ENCODE measurements at places on chromosomes 16 and 17.

GRCh38 chr17:81157848-81158687 lies 7.2 kb upstream of the PVALEF start:
- DNase-seq, result no peak

DNA sequence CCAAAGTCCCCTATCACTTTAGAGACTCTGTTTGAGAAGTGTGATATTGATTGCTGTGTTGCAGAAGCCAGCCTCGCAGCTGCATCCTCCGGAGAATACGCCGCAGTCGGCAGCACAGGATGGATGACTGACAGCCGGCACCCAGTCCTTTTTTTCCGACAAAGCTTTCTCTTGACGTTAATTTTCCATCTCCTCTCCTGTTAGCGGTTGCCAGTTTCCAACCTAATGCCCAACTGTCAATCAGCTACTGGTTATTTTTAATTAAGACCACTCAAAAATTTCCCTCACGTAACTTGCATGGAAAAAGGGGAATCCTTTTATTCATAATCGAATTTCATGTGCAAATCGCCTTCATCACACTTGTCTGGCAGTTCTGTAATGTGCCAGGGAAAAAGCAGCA lies 953.9 kb downstream of the CDH11 start:
- peak; percentile 67 for DNase-seq

GRCh38 chr17:7041607-7042500 lies 2.0 kb downstream of the SLC16A11 start:
- DNase-seq, result peak; percentile 1

GRCh38 chr17:67617304-67617899 lies 100.3 kb upstream of the NOL11 start:
- no peak for DNase-seq

GRCh38 chr17:38926293-38927070 lies 1.1 kb downstream of the LASP1NB start:
- DNase-seq, result no peak

- peak; percentile 15 for DNase-seq
Measured at GRCh38 chr17:59561042-59561441, 4.4 kb upstream of the DHX40 start.

DNA sequence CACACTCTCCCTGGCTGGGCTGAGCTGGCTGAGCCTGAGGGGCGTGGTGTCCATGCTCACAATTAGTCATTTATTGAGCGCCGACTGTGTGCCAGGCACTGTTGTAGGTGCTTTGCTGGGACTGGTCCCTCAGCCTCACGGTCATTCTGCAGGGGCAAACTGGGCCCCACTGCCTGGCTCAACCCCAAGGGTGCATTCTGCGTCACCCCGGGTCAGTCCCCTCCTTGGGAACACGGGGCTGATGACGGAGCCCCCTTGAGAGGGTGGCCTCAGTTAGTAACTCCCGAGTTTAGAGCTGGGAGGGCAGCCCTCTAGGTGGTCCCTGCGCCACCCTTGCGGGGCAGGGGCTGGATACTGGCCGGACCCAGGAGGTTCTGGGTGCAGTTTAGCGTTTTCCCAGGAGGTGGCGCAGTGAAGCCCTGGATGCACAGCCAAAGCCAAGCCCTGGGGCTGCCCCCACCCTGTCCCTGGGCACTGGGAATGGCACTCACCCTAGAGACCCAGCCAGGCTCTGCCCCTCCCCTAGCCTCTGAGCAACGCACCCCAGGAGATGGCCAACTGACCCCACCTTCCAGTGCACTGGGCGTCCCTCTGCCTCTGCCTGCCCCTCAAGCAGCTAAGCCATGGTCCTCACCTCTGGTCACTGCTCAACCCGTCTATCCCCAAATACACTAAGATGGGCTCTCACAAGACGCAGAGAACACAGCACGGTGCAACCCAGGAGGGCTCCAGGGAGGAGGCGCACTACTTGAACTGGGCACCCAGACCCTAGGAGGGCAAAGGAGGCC lies 243.2 kb upstream of the GSE1 start:
- no peak for DNase-seq

DNA sequence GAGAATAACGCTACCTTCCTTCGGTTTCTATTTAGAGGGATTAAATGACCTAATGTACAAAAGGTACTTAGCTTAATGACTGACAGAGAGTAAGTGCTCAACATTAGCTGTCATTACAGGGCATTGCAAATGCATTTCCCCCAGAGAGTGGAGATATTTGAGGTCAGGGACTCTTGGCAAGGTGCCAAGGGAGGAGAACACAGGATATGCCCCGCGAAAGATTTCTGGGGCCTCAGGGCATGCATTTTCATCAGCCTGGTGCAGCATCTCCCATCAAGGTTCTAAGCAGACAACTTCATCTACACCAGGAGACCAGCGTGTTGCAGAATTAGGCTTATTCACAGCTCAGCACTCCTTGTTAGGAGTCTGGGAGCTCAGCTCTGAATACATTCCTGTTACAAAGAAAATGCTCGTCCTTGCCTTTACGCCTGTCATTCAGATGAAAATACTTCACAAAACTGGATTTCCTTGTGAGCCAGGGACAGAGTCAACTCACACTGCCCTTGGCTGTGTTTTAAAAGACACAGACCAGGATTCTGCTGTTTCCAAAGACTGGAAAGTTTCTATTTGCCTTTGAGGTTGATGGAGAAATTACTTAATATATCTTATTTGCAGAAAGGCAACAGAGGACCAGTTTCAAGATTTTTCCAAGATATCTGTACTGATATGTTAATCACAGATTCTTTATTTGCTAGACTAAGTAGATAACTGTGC lies 108.2 kb downstream of the VAT1L start:
- DNase-seq, result peak; percentile 92

DNA sequence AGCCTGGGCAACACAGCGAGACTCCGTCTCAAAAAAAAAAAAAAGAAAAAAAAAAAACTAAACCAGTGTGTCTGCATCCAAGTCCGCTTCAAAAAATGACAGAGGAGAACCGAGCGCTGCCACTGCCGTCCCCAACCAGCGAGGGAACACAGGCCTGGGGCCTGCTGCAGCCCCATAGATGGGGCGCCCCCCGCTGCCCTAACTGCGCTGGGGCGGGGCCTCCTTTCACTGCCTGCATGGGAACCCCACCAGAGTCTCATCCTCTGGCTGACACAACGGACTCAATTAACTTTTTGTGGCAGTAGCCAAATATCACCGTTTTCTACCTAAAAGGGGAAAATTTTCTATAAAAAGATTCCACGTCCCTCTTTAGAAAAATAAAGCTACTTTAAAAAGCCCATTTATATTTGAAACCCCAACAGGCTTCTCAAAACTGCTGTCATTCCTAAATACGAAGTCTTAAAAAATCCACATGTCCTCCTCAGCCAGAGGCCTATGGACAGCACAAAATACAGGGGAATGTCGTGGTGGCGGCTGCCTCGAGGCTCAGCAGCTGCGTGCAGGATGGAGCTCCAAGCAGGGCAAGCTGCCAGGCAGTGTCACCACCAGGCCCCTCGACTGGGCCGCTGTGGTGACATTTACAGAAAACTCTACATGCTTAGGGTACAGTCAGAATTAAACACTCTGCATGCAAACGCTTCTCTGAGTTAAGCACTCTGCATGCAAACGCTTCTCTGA lies 30.3 kb downstream of the KLHDC4 start:
- no peak for DNase-seq

- no peak for DNase-seq
Measured at GRCh38 chr17:61007980-61008379, 330.3 kb downstream of the BCAS3 start.

DNA sequence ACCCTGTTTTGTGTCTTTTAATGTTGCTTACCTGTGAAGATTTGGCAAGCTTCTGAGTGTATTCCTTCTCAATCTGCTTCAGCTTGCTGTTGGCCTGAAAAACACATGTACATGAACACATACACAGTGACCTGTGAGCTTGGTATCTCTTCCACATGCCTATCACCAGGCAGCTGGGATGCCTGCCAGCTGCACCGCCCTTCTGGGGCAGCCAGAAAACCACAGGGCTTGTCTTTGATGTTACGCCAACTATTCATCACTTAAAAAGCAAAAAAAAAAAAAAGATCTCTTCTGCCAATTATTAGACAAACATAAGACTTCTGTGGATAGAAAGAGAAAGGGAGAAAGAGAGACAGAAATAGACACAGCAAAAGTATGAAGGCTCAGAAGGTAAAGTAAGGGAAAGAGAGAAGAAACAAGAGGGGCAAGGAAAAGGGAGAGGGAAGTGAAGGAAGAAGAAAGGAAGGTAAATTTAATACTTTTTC lies 189.2 kb upstream of the AXIN2 start:
- peak; percentile 25 for DNase-seq

- no peak for DNase-seq
Measured at GRCh38 chr16:12171206-12171605, 194.7 kb downstream of the SNX29 start.

- DNase-seq, result no peak
Measured at GRCh38 chr17:34445101-34445500, 82.1 kb upstream of the CCL1 start.

DNA sequence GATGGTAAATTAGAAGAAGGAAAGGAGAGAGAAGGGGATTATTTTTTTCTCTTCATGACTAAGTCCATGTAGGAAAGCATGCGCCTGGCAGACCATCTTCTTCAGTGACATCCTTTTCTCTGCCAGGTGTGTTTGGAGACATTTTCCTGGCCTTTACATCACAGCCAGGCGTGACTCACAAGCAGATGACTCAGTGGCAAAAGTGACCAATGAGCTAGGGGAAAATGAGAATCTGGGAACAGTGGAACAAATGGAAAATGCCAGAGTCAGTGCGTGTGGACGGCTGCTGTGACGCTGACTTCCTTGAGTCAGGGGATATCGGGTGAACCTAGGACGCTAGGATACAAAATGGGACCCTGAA lies 9.4 kb downstream of the KIAA0513 start:
- no peak for DNase-seq

GRCh38 chr16:50838165-50838564 lies 96.3 kb downstream of the CYLD start:
- DNase-seq, result no peak

DNA sequence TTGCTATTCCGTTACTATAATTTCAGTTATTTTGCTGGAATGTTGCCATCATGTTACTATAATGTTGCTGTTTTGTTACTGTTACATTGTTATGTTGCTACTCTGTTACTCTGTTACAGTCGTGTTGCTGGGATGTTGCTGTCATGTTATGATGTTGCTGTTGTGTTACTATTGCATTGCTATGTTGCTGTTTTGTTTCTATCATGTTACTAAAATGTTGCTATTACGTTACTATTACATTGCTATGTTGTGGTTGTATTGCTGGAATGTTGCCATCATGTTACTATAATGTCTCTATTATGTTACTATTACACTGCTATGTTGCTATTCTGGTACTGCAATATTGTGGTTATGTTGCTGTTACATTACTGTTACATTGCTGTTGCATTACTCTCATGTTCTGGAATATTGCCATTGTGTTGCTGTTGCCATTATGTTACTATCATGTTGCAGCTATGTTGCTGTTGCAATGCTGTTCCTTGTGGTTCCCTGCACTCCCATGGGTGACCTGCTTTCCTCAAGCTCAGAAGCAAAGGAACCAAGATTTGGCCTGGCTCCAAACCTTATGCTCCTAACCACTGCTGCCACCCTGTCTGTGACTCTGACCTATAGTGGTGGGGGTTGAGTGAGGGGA lies 64.4 kb downstream of the ABCC6 start:
- no peak for DNase-seq

All from NCI-H1417 (cell line).